ENCODE measurements at places on chromosomes 1 and 21.

- no peak for DNase-seq
Measured at GRCh38 chr1:18630511-18631495, at the start of gene PAX7. Gene PAX7 (plus strand): TSS chr1:18630846. CDS start chr1:18631604, 758 bp downstream.

DNA sequence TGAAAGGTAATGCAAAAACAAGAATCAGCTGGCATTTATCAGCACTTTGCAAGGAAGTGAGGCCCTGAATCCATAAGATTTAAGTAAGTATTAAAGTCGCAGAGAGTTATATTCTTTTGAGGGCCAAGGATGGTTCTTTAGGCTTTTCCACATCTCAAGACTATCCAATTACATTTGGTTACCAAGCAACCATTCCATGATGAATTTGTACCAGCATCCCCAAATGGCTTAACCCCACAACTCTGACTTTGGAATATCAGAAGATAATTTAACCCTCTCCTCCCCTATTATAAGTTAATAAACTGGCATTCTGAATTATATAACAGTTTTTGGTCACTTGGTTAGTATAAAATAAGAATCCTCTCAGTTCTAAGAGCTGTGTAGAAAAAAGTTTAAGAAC lies 2.8 kb downstream of the PHTF1 start:
- DNase-seq = no peak

GRCh38 chr1:16158025-16158424 lies 2.2 kb upstream of the EPHA2 start:
- DNase-seq = no peak

DNA sequence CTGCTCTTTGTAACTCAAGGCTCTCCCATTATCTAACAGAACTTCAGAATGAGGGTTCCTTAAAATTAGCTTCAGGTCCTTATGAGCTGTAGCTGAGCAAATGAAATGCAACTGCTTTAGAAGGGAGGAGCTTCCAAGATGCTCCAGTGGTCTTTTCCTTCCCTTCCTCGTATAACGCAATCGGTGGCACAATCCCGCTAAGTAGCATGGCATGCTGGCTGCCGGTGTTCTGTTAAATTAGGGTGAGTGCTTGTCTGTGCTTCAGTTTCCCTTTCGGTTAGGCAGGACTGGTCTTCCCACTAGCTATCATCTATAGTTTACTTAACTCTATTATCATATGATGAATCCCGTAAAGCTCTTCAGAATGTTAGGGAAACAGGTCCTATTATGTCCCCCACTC lies 917 bp downstream of the KIAA0040 start:
- no peak for DNase-seq

GRCh38 chr1:201184307-201185122 lies 6.1 kb upstream of the IGFN1 start:
- DNase-seq = no peak

- DNase-seq = no peak
Measured at GRCh38 chr1:47753808-47754207, 243.4 kb downstream of the TRABD2B start.

Data from activated naive CD4-positive, alpha-beta T cell (primary cell).